Bronchus fibroblast of lung (primary cell): ENCODE measurements at places on chromosomes 5 and 9. TPM values are rescaled to one million over a fixed set of nuclear protein-coding genes. Genes with fewer than 3 reads are reported as not detected.

The STK10 gene
- total RNA-seq = 14.1 and 14.4 TPM in 2 replicates

The SMIM33 gene
- not detected in 2 replicates for total RNA-seq

The PNPLA7 gene
- under 0.01 and 0.50 TPM in 2 replicates for total RNA-seq

The TMEM215 gene
- total RNA-seq = not detected in 2 replicates

The PCDHGA4 gene
- 1.0 and 1.3 TPM in 2 replicates for total RNA-seq

The SCAMP1 gene
- 16.2 and 19.0 TPM in 2 replicates for total RNA-seq
